ENCODE measurements at places on chromosomes 6 and 20. TPM values are rescaled to one million over a fixed set of nuclear protein-coding genes. Genes with fewer than 3 reads are reported as not detected.

- peaks cover 21% of the 10 kb centered on the region for H3K27me3 ChIP-seq
- H3K36me3 ChIP-seq, result no peaks in the 10 kb centered on the region
- DNase-seq, result no peak
- H3K4me1 ChIP-seq, result no peaks in the 10 kb centered on the region
These were observed 27.2 kb downstream of the PNPLA1 start for GRCh38 chr6:36297051-36297450.

DNA sequence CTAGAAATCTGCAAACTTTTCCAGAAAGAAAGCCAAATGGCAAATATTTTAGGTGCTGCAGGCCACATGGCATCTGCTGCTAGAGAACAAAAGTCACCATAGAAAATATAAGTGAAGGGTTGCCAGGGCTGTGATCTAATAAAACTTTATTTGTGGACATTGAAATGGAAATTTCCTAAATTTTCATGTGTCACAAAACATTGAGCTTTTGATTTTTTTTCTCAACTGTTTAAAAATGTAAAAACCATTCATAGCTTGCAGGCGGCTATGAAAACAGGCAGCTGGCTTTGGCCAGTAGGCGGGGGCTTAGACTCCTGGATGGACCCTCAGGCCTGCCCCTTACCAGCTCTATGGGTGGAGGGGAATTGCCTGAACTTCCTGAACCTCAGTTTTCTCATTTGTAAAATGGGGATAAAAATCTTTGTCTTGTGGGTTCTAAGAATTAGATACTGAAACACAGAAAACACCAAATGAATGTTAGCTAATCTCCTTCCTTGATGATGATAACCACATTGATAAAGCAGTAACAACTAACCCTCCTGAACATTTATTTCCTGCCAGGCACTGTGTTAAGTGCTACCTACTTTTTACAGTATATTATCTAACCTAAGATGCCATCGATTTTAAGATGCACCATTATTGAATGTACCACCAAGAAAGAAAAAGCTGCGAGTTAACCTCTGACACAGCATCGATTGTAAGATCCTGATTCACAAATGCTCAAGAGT is 85.5 kb downstream of the SLC22A23 start:
- no peak for DNase-seq
- H3K4me3 ChIP-seq, result no peak overlapping the region
- no peaks in the 10 kb centered on the region for H3K36me3 ChIP-seq

DNA sequence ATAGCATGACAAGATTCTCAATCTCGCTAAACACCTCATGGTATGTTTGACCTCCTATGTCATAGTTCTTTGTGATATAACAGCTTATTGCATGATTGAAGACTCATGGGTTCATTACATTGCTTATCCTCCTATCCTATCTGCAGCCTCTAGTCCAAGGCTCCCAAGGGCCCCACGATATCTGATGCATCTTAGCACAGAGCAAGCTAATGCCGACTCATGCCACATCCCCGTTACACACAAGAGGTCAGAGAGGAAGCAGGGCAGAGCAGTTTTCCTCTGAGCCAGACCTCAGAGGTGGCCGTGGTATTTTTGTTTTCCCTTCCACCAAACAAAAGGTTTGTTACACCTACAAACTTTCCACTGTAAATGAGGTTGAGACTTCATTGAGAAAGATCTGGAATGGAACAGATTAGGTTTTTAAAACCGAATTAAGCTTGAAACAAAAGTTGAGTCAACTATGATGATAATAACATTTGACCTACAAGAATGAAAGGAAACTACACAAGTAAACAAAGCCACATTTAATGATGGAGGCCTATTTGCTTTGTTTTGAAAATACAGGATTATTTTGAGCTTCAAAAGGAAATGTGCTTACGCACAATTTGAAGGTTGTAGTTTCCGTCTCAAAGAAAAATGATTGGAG is 133.9 kb upstream of the MYLIP start:
- peaks cover 33% of the 10 kb centered on the region for H3K4me1 ChIP-seq
- no peak overlapping the region for H3K4me3 ChIP-seq
- peaks cover 3% of the 10 kb centered on the region for H3K36me3 ChIP-seq

DNA sequence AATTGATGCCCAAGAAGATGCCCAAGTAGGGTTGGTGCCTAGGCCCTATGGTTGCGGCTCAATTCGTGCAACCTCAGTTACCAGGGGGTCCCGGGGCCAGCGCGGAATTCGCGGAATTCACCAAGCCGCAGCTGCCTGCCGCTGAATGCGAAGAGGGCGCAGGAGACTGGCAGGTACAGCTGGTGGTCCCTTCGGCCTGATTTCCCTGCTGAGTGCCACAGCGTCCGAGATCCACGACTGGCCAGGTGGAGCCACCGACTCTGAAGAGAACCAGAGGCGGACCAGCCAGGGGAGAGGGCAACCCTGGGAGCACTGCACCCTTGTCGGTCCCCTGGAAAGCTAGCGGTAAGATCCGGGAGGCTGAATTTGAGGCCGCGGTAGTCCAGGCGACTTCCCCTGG is 6.8 kb upstream of the TFAP2D start:
- no peak overlapping the region for H3K27ac ChIP-seq
- no peak overlapping the region for H3K4me3 ChIP-seq
- no peaks in the 10 kb centered on the region for H3K36me3 ChIP-seq
- no peaks in the 10 kb centered on the region for H3K4me1 ChIP-seq
- no peak for DNase-seq

GRCh38 chr6:168457653-168457934 is 16.6 kb downstream of the SMOC2 start:
- no peak overlapping the region for H3K4me3 ChIP-seq
- no peak for DNase-seq
- H3K27ac ChIP-seq, result no peak overlapping the region
- no peaks in the 10 kb centered on the region for H3K36me3 ChIP-seq
- no peaks in the 10 kb centered on the region for H3K4me1 ChIP-seq

GRCh38 chr20:10255846-10256245 is 37.2 kb downstream of the SNAP25 start:
- no peak overlapping the region for H3K27ac ChIP-seq
- DNase-seq, result no peak
- no peaks in the 10 kb centered on the region for H3K36me3 ChIP-seq
- H3K27me3 ChIP-seq, result no peaks in the 10 kb centered on the region

GRCh38 chr6:149680503-149680902 is 32.0 kb upstream of the KATNA1 start:
- peaks cover 7% of the 10 kb centered on the region for H3K4me1 ChIP-seq
- no peak overlapping the region for H3K27ac ChIP-seq
- H3K4me3 ChIP-seq, result no peak overlapping the region
- DNase-seq, result no peak
- no peaks in the 10 kb centered on the region for H3K27me3 ChIP-seq
- peaks cover 56% of the 10 kb centered on the region for H3K36me3 ChIP-seq

- H3K27ac ChIP-seq, result no peak overlapping the region
- H3K36me3 ChIP-seq, result no peaks in the 10 kb centered on the region
- no peak for DNase-seq
These were observed 375.1 kb downstream of the HACE1 start for GRCh38 chr6:104484626-104485025.

DNA sequence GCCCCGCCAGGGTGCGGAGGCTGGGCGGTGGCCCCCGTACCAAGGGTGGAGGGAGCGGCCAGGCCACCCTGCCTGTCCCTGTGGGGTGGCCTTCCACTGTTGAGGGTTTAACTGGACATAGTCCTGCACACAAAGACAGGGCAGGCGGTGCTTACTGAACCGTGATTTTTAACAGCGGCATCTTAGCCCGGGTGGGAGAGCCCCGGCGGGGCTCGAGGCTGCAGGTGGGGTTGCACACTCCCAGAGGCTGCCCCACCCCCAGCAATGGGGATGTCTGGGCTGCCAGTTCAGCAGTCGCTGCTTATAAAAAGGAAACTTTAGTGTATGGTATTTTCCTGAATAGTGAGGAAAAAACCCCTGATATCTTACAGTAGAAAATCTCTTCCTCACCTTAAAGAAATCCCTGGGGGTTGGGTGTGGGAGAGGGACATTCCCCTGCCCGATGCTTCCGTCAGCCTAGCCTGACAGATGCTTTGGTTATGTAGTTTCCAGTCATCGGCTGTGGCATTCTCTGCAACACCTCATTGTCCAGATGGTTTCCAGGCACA is 79.4 kb downstream of the IRF4 start:
- no peak for DNase-seq
- H3K27me3 ChIP-seq, result peaks cover 2% of the 10 kb centered on the region
- H3K36me3 ChIP-seq, result no peaks in the 10 kb centered on the region
- H3K4me1 ChIP-seq, result peaks cover 75% of the 10 kb centered on the region

DEFB132 gene
- total RNA-seq, result not detected
